ENCODE measurements at places on chromosomes 3 and 15.

DNA sequence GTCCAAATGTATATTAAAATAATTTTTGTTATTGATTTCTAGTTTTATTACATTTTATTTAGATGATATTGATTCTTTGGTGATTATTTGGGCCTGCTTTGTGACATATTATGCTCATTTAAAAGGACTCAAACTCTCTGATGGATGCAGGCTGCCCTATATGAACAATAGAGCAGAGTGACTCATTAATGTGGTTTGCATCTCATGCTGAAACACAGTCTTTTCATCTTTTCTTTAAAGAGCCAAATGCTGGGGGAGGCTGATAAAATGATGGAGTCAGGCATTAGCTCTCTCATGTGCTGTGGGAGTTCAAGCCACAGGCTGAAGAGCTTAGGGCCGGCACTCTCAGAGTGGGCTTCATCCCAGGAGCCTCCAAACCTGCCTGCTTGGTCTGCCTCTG, 7.2 kb downstream of the PLA1A start:
- DNase-seq = no peak

GRCh38 chr15:52427804-52428203, 100.9 kb downstream of the MYO5A start:
- no peak for DNase-seq

DNA sequence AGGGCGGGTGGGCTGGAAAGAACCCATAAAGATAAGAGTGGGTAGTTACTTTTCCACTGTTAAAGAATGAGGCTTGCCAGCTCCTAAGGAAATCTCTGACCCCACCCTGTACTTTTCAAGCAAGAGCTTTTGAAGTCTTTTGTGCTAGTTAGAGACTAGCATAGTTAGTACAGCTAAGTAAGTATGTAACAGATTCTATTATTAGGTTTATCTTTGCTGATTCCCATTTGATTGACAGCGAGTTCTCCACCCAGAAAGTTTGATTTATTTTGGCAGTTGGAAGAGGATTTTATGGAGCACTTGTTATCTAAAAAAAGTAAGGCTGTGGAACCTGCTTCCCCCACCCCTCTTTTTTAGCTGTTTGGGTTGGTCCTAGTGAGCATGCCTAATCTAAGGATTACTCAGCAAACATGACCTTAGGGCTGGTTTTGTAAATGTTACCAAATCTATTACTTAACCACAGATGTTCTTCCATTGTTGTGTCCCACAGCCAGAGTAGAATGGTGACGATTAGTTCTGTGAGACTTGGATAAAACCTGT, 57.6 kb downstream of the FNDC3B start:
- no peak for DNase-seq

- DNase-seq = no peak
These were observed 115.2 kb upstream of the RORA start for GRCh38 chr15:61344293-61344692.

- no peak for DNase-seq
These were observed 167.7 kb downstream of the GHSR start for GRCh38 chr3:172280406-172281051.

Data from endodermal cell (in vitro differentiated cells).